AG09309 (cell line): ENCODE measurements at places on chromosomes 16 and 17.

DNA sequence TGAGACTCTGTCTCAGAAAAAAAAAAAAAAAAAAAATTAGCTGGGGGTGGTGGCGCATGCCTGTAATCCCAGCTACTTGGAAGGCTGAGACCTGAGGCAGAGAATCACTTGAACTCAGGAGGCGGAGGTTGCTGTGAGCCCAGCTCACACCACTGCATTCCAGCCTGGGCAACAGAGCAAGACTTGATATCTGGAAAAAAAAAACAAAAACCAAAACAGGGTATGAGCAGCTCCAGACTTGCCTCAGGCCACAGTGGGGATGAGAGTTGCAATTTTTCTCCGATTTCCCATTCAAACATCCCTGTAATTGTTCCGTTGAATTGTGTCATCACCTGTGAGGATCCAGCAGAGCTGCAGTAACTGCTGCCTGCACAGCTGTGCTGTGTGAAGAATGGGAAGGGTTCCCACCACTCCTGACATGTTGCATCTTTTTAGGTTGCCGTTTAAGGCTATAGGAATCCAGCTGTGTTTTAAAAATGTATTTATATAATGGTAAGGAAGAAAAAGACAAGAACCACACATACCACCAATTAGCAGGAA, 150.0 kb downstream of the VPS53 start:
- no peak for DNase-seq

DNA sequence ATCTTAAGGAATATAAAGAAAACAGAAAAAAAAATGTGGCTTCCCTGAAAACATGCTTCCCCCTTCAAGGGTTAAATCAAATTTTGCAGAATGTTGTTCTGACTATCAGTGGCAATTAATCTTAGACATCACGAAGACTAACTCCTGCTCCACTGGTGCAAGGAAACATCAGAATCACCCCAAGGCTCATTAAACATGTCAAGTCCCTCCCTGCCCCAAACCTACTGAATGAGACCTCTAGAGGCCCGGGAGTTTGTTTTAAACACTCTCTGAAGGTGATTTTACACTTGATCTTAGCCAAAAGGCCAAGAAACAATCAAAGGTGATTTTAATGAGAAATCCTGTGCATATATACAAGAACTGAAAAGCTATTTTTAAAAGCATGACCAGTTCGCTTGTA, 18.3 kb downstream of the PSME3IP1 start:
- no peak for DNase-seq

DNA sequence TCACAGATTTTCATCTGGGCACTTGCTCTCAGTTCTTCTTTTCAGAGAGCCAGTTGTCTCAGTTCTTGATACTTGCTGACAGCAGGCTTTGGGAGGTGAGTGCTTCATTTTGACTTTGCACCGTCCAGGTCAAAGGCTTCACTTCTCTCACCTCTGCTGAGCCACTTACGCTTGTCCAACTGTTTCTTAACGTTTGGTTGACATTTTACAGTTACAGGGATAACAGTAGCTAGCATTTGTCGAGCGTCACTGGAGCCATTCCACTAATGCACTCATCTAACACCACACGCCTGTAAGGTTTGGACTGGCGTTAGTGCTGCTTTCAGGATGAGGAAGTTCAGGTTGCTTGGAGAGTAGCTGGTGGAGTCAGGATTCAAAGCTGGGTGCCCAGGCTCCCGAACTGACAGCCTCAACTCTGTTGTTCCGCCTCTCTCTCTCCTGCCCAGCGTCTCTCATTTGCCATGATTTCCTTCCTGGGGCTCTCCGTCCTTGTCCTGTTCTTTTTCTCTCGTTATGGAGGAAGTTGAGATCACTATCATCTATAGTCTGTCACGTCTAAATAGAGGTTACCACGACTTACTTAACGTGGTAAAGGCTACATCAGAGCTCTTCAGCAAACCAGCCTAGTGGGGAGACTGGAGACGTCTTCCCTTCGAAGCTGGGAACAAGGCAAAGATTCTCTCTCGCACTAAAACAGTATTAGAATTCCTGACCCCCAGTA, 220.8 kb downstream of the RPTOR start:
- no peak for DNase-seq

DNA sequence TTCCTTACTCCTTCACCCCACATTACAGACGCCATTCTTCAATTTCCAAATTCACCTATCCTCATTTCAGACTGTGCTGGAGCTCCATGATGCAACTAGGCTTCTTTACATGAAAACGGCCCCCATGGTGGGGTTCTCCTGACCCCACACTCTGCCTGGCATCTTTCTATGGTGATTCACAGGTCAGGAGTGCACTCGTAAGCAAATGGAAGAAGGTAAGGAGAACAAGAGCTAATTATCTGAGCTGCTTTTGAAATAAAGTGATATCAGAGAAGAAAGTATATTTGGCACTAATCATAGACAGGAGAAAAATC, 27.5 kb upstream of the SUPT4H1 start:
- DNase-seq, result no peak

GRCh38 chr16:10428433-10429168, 42.7 kb downstream of the ATF7IP2 start:
- DNase-seq, result no peak

DNA sequence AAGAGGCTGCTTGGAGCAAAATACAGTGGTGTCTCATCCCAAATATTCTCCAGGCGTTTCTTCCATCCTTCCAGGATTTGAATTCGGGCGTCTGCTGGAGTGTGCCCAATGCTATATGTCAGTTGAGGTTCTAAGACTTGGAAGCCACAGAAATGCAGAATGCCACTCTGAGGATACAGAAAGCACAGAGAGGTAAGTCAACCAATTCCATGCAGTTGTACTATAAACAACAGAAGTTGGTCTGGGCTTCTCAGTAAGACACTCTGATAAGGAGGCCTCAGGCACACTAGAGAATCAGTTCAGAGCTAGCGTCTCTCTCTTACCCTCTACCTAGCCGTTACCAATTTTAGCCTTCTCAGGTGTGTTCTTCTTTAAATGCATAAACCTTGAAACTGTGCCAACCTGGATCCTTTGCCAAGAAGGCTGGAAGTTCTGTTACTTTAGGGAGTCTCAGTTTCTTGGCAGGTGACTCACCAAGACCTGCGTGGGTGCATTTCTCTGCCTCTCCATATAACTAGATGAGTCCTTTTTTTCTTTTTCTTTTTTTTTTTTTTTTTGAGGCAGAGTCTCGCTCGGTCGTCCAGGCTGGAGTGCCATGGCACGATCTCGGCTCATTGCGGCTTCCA, 15.1 kb downstream of the NQO1 start:
- DNase-seq, result peak; percentile 46

GRCh38 chr17:17326275-17326875, 23.2 kb downstream of the NT5M start:
- no peak for DNase-seq

GRCh38 chr16:11005611-11005975, 61.2 kb downstream of the CLEC16A start:
- DNase-seq, result no peak

GRCh38 chr17:15029469-15029868, 235.7 kb downstream of the PMP22 start:
- no peak for DNase-seq

DNA sequence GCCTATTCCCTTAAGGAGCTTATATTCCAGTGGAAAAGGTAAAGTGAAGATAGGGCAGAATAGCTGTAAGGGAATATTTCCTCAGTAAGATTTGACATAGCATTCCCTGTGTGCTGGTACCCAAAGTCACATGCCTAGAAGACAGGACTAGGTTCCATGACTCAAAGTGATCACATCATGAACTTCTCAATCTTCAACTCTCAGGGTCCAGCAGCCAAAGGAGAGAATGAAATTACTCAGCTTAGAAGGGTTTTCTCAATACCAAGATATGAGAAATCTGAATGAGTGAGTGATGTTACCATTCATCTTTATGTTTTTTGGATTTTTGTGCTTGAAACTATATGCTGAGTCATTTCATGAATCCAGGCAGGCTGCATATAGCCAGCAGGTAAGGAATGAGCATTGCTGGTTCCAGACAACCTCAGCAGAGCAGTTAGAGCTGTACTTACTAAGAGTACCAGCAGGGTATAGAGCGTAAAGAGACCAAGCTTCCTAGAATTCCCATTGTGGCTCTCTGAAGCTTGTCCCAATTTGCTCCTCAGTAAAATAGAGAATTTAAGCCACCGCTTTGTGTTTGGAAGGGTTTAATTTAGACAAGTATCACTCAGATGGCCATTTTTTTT, 91.1 kb downstream of the ANKFN1 start:
- DNase-seq, result no peak

DNA sequence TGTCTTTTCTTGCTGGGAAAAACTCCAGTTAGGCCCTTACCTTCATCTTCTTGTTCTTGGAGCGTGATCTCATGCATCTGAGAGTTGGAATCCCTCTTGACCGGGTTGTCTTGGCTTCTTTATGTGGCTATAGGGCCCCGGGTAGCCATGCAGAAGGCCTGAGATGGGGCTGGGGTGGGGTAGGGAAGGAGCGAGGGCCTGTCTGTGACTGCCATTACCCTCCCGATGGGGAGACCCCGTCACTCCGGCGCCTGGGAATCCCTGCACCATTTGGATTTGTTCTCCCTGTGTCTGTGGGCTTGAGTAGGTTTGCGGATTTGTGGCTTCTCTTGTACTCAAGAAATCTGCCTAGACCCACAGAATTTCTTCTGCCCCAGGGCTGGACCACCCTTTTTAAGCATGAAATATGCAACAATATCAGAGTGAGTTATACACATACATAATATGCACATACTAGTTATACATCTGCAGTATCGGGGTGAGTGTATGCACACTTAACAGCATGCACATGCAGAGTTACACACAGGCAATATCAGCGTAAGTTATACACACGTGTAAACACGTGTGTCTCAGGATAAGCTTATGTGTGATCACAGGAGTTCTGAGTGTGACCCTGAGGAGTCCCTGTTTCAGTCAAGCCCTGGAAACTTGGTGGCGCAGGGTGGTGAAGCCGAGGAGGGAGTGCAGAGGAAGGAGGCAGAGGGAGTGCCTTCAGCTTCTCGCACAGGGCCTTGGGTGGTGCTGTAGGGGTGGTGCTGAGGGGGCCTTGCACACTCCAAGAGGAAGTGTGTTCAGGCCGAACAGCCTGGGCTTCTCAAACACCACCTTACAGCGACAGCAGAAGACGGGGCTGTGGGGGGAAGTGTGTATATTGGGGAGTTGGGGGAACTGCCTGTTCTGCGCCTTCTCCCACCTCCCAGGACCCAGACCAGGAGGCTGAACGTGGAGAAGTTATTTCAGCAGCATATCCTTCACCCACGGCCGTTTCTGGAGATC, 18.5 kb downstream of the CCDC42 start:
- DNase-seq, result no peak

GRCh38 chr17:81460856-81461460, 51.6 kb downstream of the ACTG1 start:
- DNase-seq, result no peak

- peak; percentile 94 for DNase-seq
Observed at GRCh38 chr16:54930005-54930868, at the start of gene IRX5. IRX5 (plus strand) TSS chr16:54930865; CDS start chr16:54931199, 334 bp downstream.
